ENCODE measurements at places on chromosomes 7 and 10.

DNA sequence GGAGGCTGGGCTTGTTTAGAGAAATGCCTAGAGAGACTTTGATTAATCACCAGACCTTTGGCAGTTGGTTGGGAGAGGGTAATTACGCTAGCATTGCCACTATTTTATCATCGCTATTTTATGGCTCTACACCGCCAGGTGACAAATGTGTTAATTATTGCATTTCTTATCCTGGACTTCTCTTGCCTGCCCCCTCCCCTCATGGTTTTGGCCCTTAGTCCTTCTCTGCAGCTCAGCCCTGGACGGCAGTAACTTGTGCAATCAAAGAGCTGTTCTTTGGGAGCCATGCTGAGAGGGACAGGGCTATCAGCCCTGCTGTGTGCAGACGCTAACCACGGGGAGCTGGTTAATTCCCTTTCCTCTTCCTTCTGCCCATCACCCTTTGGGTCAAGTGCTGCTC lies 585.0 kb downstream of the AUTS2 start:
- no peaks in the 10 kb centered on the region for H3K36me3 ChIP-seq
- no peaks in the 10 kb centered on the region for H3K27me3 ChIP-seq
- H3K4me3 ChIP-seq, result no peak overlapping the region
- H3K4me1 ChIP-seq, result peaks cover 5% of the 10 kb centered on the region
- H3K27ac ChIP-seq, result peak overlapping the region; percentile 25

DNA sequence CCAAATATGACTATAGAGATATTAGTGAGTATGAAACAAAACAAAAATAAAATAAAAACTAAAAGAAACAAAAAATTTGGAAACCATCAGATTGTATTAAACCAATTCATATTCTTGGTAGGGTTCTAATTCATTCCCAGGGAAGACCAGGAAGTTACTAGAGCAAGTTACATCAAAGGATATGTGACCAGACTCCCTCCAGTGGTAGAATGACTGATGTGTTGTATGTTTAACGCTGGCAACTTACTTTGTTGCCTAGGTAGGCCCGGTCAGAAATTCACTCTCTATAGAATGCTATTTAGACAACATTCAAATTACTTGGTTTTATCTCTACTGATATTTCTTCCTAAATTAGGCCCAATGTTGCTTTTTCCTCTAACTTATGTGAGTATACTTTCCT lies 5.2 kb downstream of the PHYHIPL start:
- no peaks in the 10 kb centered on the region for H3K4me1 ChIP-seq
- DNase-seq, result peak; percentile 46
- no peaks in the 10 kb centered on the region for H3K36me3 ChIP-seq
- no peak overlapping the region for H3K4me3 ChIP-seq

DNA sequence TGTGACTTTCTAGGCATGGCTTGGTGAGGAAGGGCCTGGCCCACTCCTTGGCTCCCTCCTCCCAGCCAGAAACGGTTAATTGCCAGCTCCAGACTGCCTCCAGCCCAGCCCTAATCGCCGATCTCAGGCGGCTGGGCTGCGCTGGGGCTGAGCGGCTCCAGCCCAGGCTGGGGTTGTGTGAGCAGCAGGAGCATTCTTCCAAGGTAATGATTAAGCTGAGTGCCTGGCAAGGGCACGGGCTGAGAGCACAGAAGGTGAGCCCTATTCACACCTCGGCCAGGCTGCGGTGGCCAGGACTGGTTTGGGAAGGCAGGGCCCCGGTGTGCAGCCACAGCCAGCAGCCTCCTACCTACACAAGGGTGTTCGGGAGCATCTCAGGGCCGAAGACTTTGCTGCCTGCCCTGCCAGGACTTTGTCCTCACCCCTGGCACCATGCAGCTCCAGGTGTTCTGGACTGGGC lies at the start of gene TMEM72:
TMEM72 (plus strand) TSS at position 257 of the 460 bp plus-strand sequence; CDS start at position 433, 176 bp downstream.
- no peaks in the 10 kb centered on the region for H3K36me3 ChIP-seq
- H3K4me1 ChIP-seq, result peaks cover 2% of the 10 kb centered on the region

GRCh38 chr10:73366381-73367298 lies 8.0 kb upstream of the CFAP70 start:
- peaks cover 49% of the 10 kb centered on the region for H3K36me3 ChIP-seq
- H3K4me1 ChIP-seq, result no peaks in the 10 kb centered on the region
- DNase-seq, result no peak
- no peak overlapping the region for H3K4me3 ChIP-seq
- no peak overlapping the region for H3K27ac ChIP-seq

DNA sequence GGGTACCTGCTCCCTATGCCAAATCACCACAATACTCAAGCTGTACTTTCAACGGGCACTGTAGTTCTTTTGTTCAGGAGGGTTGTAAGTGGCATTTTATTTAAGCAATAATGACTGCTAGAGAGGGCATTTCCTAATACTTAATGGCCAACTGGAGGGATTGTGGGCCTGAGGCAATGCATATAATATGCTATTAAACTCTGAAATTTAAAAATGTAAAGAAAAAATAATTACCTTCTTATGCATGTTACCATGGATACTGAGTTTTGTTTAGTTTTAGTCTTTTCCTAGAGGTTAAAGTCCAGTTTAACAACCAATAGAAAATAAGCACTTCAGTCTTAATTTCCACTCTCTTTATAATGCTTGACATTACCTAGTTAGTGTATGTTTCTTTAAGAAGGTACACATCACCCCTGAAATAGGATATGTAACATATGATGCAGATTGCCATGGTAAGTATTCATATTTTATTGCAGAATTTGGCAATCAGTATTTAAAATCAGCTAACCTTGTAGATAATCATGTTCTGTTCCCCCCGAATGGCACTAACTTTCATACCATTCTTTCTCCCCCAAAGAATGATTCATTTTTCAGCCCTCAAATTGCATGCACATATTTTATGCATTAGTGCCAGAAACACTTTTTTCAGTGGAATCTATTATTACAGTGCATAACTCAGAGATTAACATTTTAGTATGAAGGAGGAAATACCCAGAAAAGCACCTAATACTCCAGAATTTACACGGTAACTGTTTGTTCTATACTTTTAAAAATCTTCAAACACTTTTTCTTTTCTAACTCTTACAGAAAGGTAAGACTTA lies 90.3 kb upstream of the ZNF438 start:
- H3K4me3 ChIP-seq, result no peak overlapping the region
- H3K36me3 ChIP-seq, result no peaks in the 10 kb centered on the region
- no peak for DNase-seq
- peaks cover 5% of the 10 kb centered on the region for H3K27me3 ChIP-seq
- H3K27ac ChIP-seq, result no peak overlapping the region

DNA sequence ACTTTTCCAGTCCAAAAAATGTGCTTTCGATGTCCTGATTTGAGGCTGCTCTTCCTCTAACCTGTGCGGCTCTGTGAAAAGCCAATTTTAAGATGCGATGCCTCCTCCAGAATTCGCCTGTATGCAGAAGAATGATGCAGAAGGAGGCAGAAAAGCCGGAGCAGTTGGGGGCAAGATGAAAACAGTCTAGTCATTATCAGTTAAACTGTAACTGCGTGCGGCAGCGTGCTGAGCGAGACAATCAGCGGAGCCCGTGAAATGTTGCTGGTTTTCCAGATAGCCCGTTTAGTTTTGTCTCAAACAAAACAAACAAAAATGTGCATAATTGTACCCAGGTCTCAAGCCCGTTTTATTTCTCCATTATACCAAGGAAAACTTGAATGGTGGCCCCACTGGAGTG lies 137.0 kb upstream of the FGFR2 start:
- no peak for DNase-seq
- H3K27me3 ChIP-seq, result no peaks in the 10 kb centered on the region
- no peak overlapping the region for H3K27ac ChIP-seq
- no peaks in the 10 kb centered on the region for H3K36me3 ChIP-seq

DNA sequence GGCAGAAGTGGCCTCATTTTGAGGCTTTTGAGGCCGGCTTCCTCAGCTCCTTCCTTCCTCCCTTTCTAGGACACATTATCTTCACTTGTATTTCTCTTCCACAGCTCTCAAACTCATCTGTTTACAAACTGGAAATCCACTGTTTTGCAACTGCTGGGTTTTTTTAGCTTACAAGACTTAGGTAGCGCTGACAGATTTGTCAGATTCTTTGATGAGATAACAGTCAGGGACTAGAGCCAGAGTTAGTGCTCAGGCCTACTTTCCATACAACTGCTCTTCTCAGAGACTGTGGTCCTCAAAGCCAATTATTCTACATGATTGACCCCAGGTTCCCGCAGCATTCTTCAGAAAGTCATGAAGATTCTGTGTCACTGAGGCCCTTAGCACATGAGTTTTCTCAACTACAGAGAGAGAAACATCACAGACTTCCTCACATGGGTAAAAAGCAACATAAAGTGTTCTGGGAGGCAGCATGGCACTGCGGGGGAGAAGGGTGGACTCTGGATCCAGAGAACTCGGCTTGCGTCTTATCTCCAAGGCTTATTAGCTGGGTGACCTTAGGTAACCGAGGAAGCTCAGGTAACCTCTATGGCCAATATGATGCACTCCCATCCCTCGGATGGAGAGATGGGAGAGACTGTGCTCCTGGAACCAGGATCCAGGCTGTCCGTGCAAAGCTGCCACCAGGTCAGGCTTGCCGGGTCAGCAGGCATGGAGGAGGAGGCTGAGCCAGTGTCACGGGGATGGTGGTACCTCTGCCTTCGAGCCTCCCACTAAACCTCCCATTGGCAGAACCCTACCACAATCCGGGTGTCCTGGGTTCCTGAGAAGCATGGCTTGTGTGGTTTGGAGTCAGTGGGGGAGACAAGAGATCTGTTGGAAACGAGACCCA lies 10.5 kb downstream of the DDC start:
- H3K36me3 ChIP-seq, result no peaks in the 10 kb centered on the region
- peak; percentile 24 for DNase-seq
- H3K4me1 ChIP-seq, result peaks cover 6% of the 10 kb centered on the region
- no peak overlapping the region for H3K4me3 ChIP-seq

DNA sequence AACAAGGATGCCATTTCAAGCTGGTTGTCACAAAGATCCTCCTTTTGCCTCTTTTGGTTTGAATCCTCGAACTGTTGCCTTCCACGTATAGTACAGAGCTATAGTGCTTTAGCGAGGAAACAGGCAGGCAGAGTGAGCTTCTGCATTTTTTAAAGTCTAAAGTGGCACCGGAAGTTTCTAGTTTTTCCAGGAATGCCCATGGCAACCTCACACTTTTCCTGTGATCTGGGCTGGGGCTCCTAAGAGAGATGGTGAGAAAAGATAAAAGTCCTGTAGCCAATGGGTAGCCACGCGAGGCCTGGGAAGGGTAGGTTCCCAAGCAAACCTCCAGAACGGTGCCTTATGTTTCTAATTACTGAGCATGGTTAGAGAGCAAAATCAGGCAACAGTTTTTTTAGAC lies 76.7 kb downstream of the CALD1 start:
- no peak overlapping the region for H3K4me3 ChIP-seq
- no peaks in the 10 kb centered on the region for H3K4me1 ChIP-seq
- peaks cover 4% of the 10 kb centered on the region for H3K36me3 ChIP-seq
- H3K27me3 ChIP-seq, result no peaks in the 10 kb centered on the region
- no peak for DNase-seq

GRCh38 chr7:28784171-28784902 lies 173.8 kb downstream of the TRIL start:
- no peaks in the 10 kb centered on the region for H3K36me3 ChIP-seq
- no peak overlapping the region for H3K4me3 ChIP-seq
- peak overlapping the region; percentile 55 for H3K27ac ChIP-seq
- no peaks in the 10 kb centered on the region for H3K27me3 ChIP-seq

- DNase-seq, result peak; percentile 91
- peaks cover 17% of the 10 kb centered on the region for H3K27me3 ChIP-seq
- H3K4me1 ChIP-seq, result no peaks in the 10 kb centered on the region
- H3K4me3 ChIP-seq, result peak overlapping the region; percentile 82
Measured at GRCh38 chr7:99579956-99580777, 17.9 kb upstream of the TMEM225B start.

GRCh38 chr10:110311357-110311949 lies 6.7 kb upstream of the SMNDC1 start:
- no peaks in the 10 kb centered on the region for H3K36me3 ChIP-seq
- H3K4me3 ChIP-seq, result no peak overlapping the region
- peaks cover 7% of the 10 kb centered on the region for H3K4me1 ChIP-seq
- H3K27me3 ChIP-seq, result no peaks in the 10 kb centered on the region
- no peak overlapping the region for H3K27ac ChIP-seq

DNA sequence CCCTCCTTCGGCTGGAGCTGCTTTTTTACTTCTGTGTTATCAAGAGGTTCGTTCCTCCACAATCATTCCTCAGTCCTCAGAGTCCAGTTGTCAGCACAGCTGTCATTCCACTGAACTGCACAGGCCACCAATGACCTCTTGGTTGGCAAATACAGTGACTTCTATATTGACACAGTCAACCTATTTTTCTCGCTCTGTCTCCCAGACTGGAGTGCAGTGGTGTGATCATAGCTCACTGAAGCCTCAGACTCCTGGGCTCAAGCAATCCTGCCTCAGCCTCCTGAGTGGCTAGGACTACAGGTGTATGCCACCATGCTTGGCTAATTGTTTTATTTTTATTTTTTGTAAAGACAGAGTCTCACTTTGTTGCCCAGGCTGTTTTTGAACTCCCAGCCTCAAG lies 27.7 kb downstream of the CRCP start:
- no peaks in the 10 kb centered on the region for H3K27me3 ChIP-seq
- peaks cover 77% of the 10 kb centered on the region for H3K36me3 ChIP-seq
- H3K4me3 ChIP-seq, result no peak overlapping the region
- DNase-seq, result no peak
- no peaks in the 10 kb centered on the region for H3K4me1 ChIP-seq
- no peak overlapping the region for H3K27ac ChIP-seq

GRCh38 chr10:30413996-30414576 lies 19.9 kb upstream of the MAP3K8 start:
- H3K27me3 ChIP-seq, result no peaks in the 10 kb centered on the region
- H3K4me1 ChIP-seq, result no peaks in the 10 kb centered on the region
- no peak for DNase-seq
- H3K36me3 ChIP-seq, result no peaks in the 10 kb centered on the region
- no peak overlapping the region for H3K4me3 ChIP-seq

DNA sequence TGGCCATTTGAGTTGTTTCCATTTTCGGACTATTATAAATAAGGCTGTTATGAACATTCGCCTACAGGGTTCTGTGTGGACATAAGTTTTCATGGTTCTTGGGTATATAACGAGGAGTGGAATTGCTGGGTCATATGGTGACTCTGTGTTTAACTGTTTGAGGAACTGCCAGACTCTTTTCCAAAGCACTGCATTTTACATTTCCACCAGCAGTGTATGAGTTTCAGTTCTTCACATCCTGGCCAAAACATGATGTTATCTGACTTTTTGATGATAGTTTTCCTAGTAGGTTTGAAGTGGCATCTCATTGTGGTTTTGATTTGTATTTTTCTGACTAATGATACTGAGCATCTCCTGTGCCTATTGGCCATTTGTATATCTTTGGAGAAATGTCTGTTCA lies 5.4 kb downstream of the SUV39H2 start:
- peaks cover 22% of the 10 kb centered on the region for H3K36me3 ChIP-seq
- no peaks in the 10 kb centered on the region for H3K27me3 ChIP-seq
- no peak overlapping the region for H3K27ac ChIP-seq
- DNase-seq, result no peak
- no peak overlapping the region for H3K4me3 ChIP-seq

DNA sequence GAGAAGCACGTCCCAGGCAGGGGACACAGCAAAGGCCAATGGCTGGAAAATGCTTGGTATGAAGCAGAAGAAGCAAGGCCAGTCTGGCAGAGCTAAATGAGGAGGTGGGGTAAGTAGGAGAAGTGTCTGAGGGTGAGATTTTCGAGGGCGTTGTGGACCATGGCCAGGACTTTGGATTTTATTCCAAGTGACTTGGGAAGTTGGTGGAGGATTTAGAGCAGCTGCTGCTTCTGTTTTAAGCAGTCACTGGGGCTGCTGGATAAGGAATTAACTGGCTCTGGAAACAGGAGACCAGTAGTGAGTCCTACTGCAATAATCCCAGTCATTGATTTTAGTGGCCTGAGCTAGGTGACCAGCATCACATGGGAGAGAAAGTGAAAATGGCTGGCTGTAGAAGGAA lies 67.6 kb upstream of the GSDME start:
- H3K27ac ChIP-seq, result no peak overlapping the region
- H3K4me1 ChIP-seq, result peaks cover 3% of the 10 kb centered on the region
- peaks cover 19% of the 10 kb centered on the region for H3K27me3 ChIP-seq
- H3K36me3 ChIP-seq, result no peaks in the 10 kb centered on the region

Data from endodermal cell (in vitro differentiated cells).